ENCODE measurements at places on chromosomes 16 and 17.

GRCh38 chr16:80034948-80035663 lies 434.6 kb upstream of the MAF start:
- no peak for DNase-seq

DNA sequence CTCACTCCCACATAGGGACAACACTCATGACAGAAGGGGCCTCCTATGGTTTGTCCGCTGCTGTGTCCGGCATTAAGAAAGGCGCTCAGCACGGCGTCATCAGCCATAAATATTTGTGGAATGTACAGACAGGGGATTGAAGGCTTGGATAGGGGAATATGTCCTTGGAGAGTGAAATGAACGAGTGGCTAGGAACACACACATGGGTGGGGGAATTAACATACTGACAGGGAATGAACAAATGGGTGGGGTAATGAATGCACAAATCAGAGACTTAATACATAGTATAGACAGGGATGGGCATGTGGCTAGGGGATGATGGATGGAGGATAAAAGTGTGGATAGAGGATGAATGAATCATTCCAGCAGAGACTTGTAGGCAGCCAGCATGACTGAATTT lies 154.0 kb upstream of the HSBP1 start:
- no peak for DNase-seq

- no peak for DNase-seq
These were observed 11.5 kb downstream of the KCNJ12 start for GRCh38 chr17:21387616-21388015.

GRCh38 chr17:28947639-28948038 lies 3.7 kb downstream of the PHF12 start:
- DNase-seq = no peak

DNA sequence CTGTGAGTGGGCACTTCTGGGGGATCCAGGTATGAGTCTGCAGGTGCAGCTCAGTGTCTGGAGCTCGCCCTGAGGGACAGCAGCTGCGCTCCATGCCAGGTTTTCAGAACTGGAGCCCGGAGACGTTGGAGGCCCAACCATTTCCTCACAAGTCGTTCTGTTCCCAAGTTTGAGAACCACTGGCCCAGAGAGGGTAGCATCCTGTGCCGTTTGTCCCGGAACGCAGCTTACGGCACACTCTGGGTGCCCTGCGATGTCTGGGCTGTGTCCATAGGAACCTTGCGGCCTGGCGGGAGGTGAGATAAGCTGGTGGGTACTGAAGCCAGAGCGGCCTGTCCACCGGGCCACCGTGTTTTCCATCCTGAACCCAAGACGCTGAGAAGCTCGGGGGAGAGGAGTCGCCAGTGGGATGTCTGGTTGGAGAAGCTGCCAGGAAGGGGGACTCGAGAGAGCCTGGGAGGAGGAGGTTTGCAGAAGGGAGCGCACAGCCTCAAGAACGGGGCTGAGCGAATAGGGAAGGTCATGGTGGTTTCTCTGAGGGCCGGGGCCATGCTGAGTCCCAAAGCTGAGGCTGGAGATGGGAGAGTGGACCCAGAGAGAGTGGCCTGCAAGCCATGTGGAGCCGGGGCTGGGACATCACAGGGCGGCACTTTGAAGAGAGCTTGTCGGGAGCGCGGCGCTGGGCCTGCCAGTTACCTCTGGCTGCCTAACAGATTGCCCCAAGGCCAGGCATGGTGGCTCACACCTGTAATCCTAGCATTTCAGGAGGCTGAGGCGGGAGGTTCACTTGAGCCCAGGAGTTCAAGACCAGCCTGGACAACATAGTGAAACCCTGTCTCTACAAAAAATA lies 211.0 kb upstream of the GSE1 start:
- DNase-seq = no peak

GRCh38 chr16:57564571-57565270 lies 22.3 kb downstream of the ADGRG5 start:
- no peak for DNase-seq

GRCh38 chr17:65029605-65030336 lies 26.8 kb downstream of the GNA13 start:
- no peak for DNase-seq

DNA sequence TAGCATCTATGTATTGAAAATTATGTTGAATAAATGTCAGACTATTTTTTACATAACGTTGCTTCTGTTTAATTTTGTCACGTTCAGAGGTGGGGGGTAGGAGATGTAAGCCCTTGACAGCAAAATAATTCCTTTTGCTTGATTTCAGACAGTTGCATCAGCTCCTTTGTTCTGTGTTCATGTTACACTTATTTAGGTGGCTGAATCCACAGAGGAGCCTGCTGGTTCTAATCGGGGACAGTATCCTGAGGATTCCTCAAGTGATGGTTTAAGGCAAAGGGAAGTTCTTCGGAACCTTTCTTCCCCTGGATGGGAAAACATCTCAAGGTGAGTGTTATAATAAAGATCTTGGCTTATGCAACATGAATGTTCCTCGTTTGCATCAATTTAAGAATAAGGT lies 4.5 kb downstream of the HERPUD1 start:
- DNase-seq = no peak

All from activated CD4-positive, alpha-beta T cell treated with anti-CD3 and anti-CD28 coated beads, Interleukin-2, amount 50 U/mL, for 48 hours (primary cell).